ENCODE measurements at places on chromosomes 2 and 18.

DNA sequence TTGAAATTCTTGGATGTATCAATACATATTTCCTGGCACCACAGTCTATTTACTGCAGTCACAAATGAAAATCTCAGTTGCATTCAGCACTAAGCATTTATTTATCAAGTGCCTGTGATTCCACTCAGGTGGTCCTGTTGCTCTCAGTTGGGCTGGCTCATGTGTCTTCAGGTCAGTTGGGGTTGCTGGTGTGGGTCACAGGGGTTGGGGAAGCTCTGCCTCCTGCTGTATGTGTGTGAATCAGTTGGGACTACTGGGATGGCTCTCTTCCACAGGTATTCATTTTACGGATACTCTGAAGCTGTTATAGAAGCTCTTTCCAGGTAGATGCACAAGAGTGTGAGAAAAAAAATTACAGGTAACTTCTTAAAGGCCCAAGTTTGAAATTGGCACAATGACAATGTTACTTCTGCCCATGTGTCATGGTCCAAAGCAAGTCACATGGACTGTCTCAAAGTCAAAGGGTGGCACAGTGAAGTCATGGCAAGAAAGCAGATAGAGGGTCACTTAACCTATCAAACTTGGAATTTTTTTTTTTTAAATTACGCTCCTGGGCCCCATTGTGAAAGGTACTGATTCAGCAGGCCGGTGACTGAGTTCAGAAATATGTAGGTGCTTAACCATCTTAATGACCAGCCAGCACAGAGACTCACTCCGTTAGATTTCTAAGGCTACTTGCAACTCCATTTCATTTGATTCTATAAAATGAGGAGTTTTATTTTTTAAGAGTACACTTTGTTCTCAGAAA lies 249.2 kb upstream of the GCFC2 start:
- no peak for DNase-seq

DNA sequence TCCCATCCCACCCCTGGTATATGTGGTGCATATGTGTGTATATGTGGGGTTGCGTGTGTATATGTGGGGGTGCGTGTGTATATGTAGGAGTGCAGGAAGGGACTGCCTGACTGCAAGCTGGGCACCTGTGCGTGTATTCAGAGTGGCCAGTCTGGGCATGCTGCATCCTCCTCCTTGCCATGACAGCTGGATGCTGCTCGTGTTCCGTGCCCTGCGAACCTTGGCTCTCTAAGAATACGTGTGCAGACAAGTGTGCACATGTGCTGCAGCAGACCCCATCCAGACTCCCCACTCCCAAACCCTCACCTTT lies 222.1 kb downstream of the CELF4 start:
- DNase-seq, result no peak

- DNase-seq, result no peak
Measured at GRCh38 chr18:34650121-34650545, 60.0 kb upstream of the DTNA start.

- DNase-seq, result no peak
Measured at GRCh38 chr18:27604583-27604982, 419.5 kb upstream of the CHST9 start.

DNA sequence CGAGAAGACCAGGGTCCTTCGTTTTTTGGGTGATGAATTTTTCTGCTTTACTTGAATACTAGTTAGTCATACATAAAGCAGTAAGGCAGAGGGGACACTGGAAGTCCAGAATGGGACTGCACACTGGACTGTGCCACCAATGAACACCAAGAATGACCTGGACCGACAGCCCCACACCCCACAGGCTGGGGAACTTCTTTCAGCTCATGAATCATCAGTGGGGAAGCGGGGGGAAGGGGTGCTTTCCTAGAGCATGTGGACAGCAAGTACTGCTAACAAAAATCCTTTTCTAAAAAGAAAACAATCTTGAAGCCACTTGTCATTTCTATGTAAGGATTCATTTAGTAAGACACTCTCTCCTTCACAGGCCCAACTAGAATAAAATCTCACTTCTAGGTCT lies 86.0 kb downstream of the DTNB start:
- no peak for DNase-seq

DNA sequence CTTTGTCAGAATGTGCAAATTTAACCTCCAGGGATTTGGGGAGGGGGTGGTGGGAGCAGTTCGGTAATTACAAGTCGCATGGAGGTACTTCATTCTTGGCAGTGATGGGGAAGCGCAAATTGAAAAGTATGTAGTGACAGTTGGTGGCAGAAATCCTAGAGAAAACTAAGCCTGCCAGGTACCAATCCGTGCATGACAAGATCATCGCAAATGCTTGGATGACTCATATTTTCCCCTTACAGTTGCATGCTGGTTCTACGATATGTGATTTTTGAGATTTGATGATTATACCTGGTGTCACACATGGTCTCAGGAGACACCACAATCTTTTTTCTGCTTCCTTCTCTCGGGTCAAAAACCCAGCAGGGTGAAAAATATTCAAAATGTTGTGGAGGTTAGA lies 479.7 kb upstream of the ID2 start:
- DNase-seq, result no peak

- DNase-seq, result no peak
Measured at GRCh38 chr2:137942037-137942832, 22.0 kb upstream of the HNMT start.

DNA sequence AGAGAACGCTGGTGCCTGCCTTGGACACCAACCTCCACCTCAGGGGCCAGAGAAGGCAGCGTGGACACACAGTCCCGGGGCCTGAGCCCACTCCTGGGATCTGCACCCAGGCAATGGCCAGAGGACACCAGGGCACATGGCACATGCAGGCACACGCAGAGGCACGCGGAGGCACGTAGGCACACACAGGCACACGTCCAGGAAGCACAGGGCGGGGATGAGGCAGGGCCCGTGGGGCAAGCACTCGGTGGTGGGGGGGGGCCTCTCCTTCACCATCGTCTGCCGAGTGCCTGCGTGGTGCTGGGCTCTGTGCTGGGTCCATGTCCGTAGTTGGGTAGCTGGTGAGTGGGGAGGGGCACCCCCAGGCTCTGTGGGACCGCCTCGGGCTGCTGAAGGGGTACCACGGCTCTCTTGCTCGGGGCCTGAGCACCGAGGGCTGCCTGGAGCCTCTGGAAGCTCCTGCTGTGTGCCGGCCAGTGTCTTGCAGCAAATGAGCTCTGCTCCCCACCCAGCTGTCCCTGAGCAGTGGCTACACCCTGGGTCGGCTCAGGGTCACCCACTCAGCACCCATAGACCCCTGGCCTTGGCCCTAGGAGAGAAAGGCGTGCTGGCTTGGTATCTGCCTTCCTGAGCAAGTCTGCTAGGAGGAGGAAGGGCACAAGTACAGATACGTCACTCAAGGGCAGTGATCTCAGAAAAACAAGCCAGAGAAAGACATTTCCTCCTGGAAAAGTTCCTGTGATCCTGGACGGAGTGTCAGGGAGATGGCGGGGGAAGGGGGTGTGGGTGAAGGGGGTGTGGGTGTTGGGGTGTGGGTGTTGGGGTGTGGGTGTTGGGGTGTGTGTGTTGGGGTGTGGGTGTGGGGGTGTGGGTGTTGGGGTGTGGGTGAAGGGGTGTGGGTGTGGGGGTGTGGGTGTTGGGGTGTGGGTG lies 26.4 kb downstream of the RTP5 start:
- peak; percentile 33 for DNase-seq

- DNase-seq, result peak; percentile 38
Measured at GRCh38 chr2:202161151-202161835, 77.1 kb downstream of the SUMO1 start.

DNA sequence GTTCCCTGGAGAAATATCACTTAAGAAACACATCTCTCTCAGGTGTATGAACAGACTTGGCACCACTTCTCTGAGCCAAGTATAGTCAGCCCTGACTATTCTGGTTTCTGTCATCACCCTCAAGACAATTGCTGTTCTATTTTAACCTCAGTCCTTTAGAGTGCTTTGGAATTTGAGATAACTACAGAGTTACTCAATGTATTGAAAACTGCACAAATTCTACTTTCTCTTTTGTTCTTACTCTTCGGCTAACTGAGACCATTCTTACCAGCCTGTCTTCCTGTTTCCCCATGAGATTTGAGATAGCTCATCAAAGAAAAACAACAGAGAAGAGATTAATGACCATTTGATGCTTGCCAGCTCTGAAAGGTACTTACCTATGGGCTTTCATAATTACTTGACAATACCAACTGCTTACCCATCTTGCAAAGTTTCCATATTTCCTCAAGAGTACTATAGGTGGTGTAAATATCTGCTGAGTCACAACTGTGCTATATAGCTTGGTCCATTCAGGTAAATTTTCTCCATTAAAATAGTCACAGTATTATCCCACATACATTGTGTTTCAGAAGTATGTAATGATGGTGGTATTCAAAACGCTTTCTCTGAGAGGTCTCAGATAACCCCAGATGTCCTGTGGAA lies 467.5 kb upstream of the CHST9 start:
- no peak for DNase-seq

DNA sequence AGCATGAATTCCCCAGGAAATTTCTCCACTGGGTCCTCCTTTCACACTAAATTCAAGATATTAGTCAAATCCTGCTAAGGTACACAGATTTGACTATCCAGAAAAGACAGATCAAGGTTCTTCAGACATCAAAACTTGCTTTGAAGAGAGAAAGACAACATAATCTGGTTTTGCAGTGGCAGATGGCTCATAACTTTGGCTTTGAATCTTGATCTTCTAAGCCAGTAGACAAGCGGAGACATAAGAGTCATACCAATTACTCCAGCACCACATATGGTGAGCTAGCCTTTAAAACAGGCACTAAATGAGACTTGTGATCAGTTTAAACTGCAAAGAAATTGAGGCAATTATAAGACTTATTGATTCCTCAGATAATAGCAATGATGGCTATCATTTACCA lies 29.3 kb downstream of the PDE11A start:
- no peak for DNase-seq

DNA sequence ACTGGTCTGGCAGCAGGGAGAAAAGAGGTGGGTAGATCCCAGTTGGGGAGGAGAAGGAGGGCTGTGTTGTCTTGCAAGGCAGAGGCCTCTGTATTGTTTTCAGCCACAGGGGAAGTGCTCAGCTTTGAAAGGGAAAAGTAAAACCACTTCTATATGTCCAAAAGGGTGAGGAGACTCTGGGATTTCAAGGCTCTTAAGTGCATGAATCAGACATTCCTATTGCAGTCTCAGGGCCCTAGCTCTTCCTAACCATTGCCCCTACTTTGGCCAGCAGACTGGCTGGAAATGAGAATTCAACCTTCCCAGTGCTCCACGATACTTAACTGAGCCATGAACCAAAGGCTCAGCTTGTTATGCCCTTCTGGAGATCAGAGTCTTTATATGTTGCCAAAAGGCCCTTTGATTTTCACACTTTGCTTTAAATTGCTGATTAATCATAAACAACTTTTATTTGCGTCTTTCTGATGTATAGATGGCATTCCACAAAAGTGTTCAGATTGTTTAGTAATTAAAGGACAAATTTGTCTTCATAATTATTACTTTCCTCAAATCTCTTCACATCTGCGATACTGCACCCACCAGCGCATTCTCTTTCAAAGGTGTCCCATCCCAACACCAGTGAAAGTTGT lies 313.8 kb upstream of the MMADHC start:
- DNase-seq, result no peak

GRCh38 chr2:240205348-240205747 lies 64.9 kb upstream of the OTOS start:
- no peak for DNase-seq

DNA sequence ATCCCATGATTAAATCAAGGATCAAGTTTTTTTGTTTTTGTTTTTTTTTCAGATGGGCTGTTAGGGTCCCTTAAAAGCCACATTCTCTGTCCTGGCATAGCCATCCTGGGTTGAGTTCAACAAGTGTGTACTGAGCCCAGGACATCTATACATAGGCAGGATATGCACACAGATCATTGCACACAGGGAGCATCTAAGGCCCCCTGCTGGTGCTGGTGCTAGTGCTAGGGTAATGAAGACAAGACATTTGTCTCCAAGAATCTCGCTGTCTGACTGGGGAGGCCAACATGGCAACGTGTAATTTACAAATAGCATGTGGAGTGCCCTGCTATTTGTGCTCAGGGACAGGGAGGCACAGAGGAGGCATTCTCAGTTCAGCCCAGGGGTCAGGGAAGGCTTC lies 124.5 kb downstream of the VAPA start:
- DNase-seq, result no peak

GRCh38 chr2:47260971-47261370 lies 105.9 kb upstream of the STPG4 start:
- no peak for DNase-seq

GRCh38 chr2:160679686-160680085 lies 186.1 kb upstream of the RBMS1 start:
- no peak for DNase-seq

- no peak for DNase-seq
Measured at GRCh38 chr2:146489386-146489785, 1355.4 kb upstream of the ACVR2A start.

DNA sequence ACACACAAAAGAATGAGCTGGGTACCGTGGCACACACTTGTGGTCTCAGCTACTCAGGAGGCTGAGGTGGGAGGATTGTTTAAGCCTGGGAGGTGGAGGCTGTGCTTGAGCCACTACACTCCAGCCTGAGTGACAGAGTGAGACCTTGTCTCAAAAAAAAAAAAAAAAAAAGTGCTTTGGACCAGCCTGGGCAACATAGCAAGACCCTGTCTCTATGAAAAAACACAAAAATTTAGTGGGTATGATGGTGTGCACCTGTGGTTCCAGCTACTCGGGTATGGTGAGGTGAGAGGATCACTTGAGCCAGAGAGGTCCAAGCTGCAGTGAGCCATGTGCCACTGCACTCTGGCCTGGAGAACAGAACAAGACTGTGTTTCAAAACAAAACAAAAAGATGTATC lies 10.4 kb downstream of the ZNF512 start:
- no peak for DNase-seq

DNA sequence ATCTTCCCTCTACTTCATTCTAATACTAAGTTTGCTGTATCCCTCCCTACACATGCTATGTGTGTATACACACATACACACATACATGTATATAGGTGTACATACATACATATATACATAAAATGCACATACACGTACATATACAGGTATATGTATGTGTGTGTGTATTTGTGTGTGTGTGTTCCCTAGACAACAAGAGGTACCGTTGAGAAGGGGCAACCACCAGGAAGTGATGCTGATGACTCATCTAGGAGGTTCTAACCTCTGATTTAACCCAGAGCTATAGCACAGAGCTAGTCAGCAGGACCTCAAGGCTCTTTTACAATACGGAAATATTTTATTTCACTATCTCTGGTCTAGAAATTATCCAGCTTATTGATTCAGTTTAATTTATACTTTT lies 139.2 kb downstream of the LAMA3 start:
- DNase-seq, result no peak

- DNase-seq, result no peak
Measured at GRCh38 chr2:58073751-58074150, 27.1 kb downstream of the VRK2 start.

DNA sequence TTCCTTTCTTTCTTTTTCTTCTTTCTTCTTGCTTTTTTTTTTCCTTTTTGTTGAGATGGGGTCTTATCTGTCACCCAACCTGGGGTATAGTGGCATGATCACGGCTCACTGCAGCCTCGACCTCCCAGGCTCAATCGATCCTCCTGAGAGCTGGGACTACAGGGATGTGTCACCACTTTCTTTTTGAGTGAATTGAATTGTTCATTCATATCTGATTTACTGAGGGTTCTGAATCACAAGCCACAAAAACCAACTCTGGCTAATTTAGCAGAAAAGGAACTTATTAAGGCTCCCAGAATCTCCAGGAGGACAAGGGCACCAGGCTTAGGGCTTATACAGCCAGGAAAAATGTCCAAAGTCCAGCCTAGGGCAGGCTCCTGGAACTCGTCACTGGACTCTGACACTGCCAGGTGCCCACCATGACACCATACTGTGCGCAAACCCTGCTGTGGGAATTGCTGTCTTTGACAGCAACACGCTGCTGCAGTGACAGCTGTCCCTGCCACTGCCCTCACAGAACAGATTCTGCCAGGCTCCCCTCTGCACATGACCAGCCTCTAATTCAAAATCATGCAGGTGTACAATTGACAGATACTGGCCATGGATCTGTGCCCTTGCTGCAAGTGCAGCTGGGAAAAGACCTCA lies 42.9 kb upstream of the EML6 start:
- no peak for DNase-seq

All from D341Med (cell line).